Activated naive CD8-positive, alpha-beta T cell treated with anti-CD3 and anti-CD28 coated beads, Interleukin-2, amount 10 ng/mL, durations not matched to agents 7 days and 5 days (primary cell): ENCODE measurements at places on chromosomes 7 and 10. TPM values are rescaled to one million over a fixed set of nuclear protein-coding genes. Genes with fewer than 3 reads are reported as not detected.

PLPP4 gene
- not detected for total RNA-seq

STEAP1B gene
- total RNA-seq = not detected

TMEM176A gene
- total RNA-seq = not detected

INMT gene
- total RNA-seq = 0.30 TPM

HOGA1 gene
- not detected for total RNA-seq

ACSM6 gene
- not detected for total RNA-seq

CRYGN gene
- total RNA-seq = 0.25 TPM

HTR7 gene
- total RNA-seq = 0.14 TPM

INSIG1 gene
- 75.0 TPM for total RNA-seq

OR9A2 gene
- not detected for total RNA-seq

EBLN1 gene
- not detected for total RNA-seq

ADAMTS14 gene
- total RNA-seq = not detected

ACTL6B gene
- total RNA-seq = not detected

CYP3A7 gene
- total RNA-seq = not detected

MMP21 gene
- total RNA-seq = 0.25 TPM

DNA sequence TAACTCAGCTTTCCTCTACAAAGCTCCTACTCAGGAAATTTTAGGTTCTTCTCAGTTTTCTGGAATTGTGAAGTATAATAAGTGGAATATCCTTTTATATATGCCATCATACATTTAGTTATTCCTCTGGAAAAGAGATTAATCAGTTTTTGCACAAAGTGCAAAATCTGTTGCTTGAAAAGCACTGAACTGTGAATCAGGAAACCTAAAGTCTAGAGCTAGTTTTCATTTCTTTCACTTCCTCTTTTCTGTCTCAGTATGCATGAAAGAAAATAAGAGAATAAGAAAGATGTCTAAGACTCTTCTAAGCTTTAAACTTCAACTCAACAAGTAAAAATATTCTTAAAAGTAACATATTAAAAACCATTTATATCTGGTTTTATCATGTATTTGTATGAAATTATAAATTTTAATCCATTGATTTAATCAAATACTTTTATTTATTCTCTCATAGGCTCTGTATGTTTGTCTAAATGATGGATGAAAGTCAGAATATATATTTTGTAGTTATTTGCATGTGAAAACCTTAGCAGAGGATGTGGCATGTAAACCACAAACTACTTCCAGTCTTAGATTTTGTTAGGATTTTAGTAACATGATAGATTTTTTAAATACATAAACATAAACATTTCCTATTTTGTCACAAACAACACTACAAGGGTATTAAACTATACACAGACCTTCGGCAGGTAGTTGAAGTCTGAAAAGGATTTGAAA is 1073.0 kb downstream of the XPNPEP1 start:
- DNase-seq = no peak

GRCh38 chr10:96229568-96230030 is 41.8 kb downstream of the BLNK start:
- DNase-seq = peak; percentile 78

GRCh38 chr7:132205509-132205908 is 370.8 kb downstream of the PLXNA4 start:
- no peak for DNase-seq

- DNase-seq = no peak
Measured at GRCh38 chr7:139708541-139708940, 69.3 kb downstream of the HIPK2 start.

DNA sequence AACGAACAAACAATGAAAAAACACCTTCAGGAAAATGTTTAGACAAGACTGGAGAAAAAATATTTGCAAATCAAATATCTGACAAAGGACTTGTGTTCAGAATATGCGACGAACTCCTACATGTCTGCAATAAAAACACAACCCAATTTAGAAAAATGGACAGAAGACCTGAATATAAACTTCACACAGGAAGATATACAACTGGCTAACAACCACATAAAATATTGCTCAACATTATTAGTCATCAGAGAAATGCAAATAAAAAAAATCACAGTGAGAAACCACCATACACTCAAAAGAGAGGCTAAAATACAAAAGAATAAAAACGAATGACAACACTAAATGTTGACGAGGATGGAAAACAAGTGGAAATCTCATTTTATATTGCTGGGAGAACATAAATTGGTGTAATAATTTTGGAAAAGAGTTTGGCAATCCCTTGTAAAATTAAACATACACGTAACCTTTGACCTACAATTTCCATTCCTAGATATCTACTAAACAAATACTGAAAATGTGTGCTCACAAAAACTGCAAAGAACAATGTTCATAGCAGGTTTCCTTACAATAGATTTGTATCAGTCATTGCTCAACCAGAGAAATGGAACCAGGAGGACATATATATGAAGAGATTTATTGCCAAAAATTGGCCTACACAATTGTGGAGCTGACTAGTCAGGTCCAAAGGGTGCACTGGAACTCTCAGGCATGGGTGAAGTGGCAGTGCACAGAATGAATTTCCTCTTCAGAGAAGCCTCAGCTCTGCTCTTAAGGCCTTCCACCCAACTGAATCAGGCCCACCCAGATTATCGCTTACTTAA is 82.9 kb upstream of the OGDHL start:
- no peak for DNase-seq

DNA sequence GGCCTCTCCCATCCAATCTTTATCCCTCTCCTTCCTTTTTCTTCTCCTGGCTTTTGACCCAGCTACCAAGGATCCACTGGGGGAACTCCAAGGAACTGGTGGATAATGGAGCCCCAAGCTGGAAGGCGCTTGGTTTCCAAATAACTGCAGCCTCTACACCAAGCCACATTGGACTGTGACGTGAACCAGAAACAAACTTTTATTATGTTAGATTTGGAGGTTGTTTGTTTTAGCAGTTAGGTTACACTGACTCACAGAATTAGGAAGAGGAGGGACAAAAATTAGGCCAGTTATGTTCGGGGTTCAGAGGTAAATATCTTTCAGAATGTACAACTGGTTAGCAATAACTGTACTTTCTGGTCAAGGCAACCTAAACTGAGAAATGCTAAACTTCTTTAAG is 21.3 kb upstream of the ANK3 start:
- no peak for DNase-seq

DNA sequence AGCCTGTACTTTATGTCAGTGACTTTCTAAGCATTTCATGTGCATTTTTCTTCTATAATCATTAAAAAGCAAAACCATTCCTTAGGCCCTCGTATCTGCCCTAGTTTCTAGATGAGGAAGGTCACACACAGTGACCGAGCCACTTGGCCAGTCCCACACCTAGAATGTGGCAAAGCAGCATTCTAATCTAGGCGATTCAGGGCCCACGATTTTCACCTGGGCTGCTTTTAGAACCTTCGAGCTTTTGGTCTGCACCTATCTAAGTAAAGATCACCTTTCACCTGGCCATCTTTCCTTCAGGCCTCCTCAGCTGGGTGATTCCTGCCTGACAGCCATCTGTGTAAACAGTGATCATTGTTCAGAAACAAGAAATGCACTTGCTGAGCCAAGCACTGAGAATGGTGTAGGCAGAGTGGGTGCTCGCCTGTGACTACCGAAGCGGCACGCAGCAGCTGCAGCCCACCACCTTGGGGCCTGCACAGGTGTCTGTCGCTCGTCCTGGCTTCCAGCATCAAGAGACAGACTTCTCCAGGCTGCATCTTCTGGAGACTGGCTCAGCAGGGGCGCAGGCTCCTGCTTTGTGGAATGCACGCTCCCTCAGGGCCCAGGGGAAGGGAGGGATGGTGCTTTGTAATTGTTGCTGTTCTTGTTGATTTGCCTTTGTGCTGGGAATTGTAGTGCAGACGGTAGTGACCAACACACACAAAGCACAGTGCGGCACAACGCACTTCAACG is 149.0 kb upstream of the INSYN2A start:
- no peak for DNase-seq

GRCh38 chr10:99172950-99173349 is 62.7 kb downstream of the HPSE2 start:
- no peak for DNase-seq

- peak; percentile 38 for DNase-seq
Measured at GRCh38 chr7:50119815-50120637, 27.0 kb upstream of the ZPBP start.

GRCh38 chr7:94059746-94060145 is 55.6 kb upstream of the BET1 start:
- DNase-seq = no peak

DNA sequence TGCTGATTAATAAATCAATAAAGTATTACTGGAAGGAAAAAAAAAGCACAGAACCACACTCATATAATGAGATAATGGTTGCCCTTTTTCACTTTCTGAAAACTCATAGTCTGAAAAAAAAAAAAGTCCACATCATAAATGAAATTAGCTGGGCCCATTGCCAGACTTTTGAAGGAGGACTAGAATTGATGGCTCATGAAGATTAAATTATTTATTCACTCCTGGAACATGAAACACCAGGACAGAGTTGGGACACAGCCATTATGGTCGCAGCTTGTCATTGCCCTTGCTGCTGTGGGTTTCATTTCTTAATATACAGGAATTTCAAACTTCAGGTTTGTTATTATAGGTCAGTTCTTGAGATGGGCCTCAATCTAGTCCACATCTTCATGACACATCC is 91.9 kb downstream of the CNTNAP2 start:
- no peak for DNase-seq

- DNase-seq = no peak
Measured at GRCh38 chr10:123100030-123100762, 35.6 kb upstream of the HMX3 start.

- no peak for DNase-seq
Measured at GRCh38 chr10:22427890-22428571, 82.7 kb downstream of the SPAG6 start.

DNA sequence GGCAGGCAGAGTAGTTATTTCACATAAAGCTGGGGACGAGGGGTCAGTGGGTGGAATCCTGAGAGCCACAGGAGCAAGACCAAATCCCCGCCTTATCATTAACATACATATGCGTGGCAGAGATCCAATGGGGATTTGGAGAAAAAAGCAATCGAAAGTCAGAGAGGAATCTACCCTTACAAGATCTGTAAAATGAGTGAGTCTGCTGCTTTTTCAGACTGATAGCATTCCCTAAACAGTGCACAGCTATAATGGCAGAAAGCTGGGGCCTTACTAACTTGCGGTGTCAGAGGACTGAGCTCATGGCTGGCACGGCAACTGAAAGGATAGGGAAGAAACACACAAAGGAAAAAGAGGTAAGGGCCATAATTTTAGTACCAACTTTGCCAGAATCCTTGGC is 25.0 kb downstream of the GPR22 start:
- no peak for DNase-seq

DNA sequence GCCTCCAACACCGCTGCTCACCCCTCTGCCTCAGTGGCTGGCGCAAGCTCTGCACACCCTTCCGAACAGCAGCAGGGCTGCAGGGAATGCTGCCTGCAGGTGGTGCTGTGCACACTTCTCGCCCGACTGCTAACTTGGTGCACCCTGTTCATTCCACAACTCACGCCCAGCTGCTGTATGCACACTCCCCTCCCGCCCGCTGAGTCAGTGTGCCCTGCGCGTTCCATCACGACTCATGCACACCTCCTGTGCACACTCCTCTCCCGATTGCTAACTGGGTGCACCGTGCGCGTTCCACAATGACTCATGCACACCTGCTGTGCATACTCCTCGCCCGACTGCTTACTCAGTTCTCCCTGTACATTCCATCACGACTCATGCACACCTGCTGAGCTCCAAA is 21.5 kb downstream of the ADARB2 start:
- no peak for DNase-seq

GRCh38 chr7:55020466-55020871 is 1.7 kb downstream of the EGFR start:
- DNase-seq = no peak

- DNase-seq = no peak
Measured at GRCh38 chr10:65518379-65518778, 1407.5 kb upstream of the LRRTM3 start.

- no peak for DNase-seq
Measured at GRCh38 chr7:130222-130572, 62.2 kb upstream of the FAM20C start.

GRCh38 chr7:26949319-26949718 is 84.9 kb upstream of the SKAP2 start:
- DNase-seq = no peak

DNA sequence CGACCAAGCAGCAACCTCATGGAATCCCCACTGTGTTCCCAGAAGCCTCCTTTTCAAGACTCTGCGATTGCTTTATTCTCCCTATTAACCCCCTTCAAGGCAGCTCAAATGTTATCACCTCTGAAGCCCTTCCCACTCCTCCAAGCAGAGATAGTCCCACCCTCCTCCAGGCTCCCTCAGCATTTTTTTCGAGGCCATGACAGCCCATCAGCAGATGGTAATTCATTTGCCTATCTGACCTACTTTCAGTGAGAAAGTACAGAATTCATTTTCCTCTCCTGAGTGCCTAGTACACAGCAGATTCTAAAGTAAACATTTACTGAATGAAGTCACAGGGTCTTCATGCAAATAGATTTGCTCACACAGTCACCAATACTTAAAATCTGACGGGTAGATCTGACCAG is 47.8 kb downstream of the HERPUD2 start:
- no peak for DNase-seq

DNA sequence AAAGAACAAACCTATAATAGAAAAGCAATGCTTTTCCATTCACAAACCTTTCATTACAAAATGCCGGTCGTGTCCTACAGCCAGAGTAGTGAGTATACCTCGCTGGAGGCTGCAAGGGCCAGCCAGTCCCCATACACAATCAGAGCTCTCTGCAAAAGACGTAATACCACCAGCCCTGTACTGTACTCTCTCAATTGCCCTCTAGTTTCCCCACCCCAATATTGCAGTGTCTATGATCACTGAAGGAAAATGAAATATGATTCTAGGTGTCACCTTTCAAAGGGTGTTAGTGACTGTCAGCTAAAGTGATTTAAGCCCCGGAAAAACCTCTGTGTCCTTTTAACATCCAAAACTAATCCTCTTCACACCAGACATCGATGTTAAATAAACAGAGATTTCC is 24.8 kb downstream of the PLXNA4 start:
- DNase-seq = no peak

- DNase-seq = no peak
Measured at GRCh38 chr7:105931179-105931578, 31.9 kb upstream of the CDHR3 start.

- DNase-seq = no peak
Measured at GRCh38 chr7:35988105-35988504, 164.9 kb upstream of the EEPD1 start.

- no peak for DNase-seq
Measured at GRCh38 chr7:73881352-73882046, 20.5 kb downstream of the TMEM270 start.

DNA sequence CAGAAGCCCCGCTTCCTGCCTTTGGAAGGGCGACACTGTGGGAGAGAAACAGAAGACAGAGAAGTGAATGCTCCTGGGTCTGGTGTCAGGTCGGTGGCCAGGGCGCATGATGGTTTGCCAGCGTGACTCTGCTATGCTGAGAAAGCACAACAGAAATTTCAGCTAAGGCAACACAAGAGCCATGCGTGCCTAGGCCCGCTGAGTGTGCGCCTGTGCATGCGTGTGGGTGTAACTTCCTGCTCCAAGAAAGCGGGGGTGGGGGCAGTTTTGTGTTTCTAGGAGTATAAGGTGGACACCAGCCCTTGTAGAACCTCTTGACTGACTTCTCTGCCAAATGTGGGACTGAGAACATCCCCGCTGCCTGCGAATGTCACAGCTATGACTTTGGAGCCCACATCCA is 6.2 kb downstream of the IGFBP3 start:
- DNase-seq = no peak

GRCh38 chr7:26991796-26992195 is 104.0 kb downstream of the HOXA1 start:
- DNase-seq = no peak
